IMR-90 (cell line): ENCODE measurements at places on chromosomes 1 and 21.

DNA sequence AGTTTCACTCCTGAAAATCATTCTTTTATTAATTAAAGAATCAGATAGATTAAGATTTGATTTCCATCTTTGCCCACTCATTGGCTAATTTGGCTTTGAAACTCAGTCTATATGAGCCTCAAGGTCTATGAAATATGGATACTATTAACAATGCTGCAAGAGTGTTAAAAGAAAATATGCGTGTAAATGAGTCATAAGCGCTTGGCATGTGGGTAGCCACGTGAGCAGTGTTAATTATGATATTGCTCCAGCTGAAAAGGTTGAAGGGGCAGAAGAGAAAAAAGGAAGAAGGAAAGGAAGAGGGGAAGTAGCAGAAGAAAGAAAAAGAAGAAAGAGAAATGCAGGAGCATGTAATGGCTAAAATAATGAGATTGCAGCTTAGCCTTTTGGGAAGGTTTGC is 151.4 kb downstream of the CHRM3 start:
- no peak for DNase-seq

DNA sequence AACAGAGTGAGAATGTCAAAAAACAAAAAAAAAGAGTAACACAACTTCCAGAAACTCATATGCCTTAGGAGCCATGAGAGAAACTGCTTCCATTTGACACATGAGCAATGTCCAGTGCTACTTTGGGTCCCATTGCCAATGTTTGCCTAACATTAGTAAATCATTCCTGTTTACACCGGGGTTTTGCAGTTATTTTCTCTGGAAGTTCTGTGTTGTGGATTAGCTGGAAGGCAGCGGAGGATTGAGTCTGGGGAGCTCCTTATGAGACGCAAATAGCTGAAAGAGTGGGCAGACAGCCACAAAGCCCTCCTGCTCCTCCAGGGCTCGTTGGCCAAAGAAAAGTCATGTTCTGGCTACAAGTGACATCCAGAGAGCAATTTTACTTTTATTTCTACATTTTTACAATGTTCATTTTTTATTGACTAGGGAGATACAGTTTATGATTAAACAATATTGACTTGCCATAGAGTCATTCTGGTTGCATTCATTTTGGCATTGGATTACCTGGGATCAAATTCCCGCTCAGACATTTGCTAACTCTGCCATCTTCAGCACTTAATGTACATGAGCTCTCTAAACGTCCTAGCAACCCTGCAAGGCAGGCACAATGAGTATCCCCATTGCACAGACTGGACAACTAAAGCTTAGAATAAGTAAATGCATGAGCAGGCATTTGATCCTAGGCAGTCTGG is 66.4 kb upstream of the GALNT2 start:
- DNase-seq, result no peak

- DNase-seq, result no peak
These were observed 846 bp downstream of the HMGB4 start for GRCh38 chr1:33864460-33865389.

DNA sequence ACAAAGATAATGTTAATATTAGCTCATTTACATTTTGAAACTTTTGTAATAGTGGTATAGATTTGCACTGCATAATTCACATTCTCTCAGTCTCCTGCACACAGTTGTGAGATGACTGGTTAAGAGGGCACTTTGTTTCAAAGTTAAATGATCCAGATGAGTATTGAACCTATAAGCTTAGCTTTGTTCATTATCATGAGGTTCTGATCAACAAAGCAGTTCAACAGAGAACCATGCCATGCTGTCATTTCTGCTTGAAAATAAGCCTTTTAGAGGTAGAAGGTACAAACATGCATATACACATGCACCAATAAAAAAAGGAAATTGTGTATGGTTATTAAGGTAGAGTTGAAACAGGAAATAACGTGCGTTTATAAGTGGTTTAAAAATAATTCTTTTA is 4.8 kb downstream of the RAP1A start:
- DNase-seq, result no peak
